ENCODE measurements at places on chromosomes 4 and X.

DNA sequence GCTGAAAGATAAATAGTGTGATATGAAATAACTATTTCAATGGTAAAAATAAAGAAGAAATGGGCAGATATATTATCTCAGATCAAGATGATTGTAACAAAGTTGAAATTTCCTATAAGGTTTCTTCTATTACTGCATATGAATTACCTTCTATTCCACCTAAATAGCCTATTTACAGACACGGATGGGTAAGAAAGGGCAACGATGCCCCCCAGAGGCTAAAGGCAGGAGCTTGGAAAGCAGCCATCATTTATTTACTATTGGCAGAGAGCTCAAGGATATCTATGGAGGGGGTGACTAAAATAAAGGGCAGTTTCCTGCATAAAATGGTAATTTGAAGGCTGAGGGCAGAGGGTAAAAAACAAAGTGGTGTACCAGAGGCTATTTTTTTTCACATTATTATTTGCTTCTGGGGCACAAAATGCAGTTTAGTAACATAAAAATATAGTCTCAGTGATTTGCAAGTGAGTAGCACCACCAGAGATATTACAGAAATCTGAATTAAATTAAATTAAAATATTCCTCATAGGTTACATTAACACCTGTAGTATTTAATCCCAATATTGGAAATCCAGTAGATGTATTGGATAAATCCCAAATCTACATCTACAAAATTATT, 123.1 kb downstream of the BTC start:
- peak; percentile 64 for DNase-seq

- no peak for DNase-seq
Observed at GRCh38 chr4:84024405-84024804, 474.7 kb downstream of the NKX6-1 start.

GRCh38 chr4:114043116-114043515, 63.7 kb upstream of the ARSJ start:
- no peak for DNase-seq

DNA sequence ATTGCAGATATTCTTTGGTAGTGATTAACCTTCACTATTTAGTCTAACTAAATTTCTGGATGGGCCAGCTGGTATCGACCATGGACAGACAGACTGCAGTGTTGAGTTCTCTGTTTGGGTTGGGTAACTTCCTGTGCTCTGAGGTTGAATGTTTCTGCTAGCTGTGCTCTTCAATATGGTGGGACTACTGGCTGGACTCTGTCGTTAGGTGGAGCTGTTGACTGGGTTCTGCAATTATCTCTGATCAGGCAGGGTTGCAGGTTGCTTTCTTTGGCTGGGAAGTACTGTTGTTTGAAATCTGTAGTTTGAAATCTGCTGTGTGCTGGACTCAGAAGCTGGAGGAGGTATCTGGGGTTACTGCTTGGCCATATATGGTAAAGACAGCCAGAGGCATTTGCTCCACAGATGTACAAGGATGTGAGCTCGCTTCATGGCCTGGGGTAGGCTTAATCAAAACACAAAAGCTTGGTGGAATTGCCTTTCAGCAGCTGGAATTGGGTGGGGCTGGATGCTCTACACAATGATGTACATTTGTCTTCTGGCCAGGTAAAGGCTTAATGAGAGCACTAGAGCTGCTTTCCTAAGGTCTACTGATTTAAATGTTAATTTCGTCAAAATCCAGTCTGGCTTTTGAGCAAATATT, 1472.0 kb downstream of the FAM133A start:
- no peak for DNase-seq

DNA sequence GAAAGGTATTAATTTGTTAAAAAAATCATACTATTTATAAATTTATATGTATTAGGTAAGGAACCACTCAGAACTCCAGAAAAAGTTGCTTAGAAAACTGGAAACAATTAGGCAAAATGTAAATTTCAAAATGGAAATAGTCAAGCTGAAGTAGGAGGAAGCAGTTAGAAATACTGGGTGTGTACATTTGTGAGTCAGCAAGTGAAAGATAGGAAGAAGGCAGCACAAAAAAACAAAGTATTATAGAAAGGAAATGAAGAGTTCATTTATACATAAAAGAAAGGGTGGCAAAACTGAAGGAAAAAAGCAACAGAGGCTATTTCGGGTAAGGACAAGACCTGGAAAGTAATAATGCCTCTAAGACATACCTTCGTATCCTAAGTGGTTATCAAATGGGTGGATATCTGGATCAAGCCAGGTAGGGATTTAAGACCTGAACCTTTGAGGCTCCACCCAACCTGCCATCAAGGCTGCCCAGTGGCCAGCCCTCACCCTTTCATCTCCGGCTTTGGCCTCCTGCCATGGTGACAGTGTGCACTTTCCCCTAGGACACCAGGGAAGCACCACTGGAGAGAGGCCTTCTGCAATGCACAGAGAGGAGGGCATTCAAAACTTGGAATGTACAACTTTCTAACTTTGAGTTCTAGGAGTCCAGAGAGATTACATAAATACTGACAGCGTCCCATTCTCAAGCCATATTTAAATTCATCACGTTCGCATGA, at the start of gene LRRC66:
Gene LRRC66 (minus strand): TSS at position 428 of the 722 bp plus-strand sequence. CDS start 2,750 bp downstream, outside the sequence.
- DNase-seq: no peak

DNA sequence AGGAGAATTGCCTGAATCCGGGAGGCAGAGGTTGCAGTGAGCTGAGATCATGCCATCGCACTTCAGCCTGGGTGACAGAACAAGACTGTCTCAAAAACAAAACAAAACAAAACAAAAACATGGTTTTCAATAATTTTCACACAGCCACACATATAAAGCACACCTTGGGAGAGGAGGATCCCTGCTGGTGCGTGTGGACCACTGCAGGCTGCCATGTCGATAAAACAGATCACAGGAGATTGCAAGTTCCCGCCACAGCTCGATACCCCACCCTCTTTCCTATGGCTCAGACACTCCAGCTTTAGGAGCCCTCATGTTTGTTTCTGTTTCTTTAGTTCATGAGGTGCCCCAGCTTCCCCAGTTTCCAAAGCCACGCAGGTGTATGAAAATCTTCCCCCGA, 31.3 kb upstream of the CLDN24 start:
- DNase-seq: no peak

GRCh38 chr4:2939383-2940243, 23.6 kb downstream of the NOP14 start:
- no peak for DNase-seq

- DNase-seq: no peak
Observed at GRCh38 chr4:148173397-148174017, 268.7 kb downstream of the NR3C2 start.

- DNase-seq: no peak
Observed at GRCh38 chr4:73698217-73698616, 42.2 kb upstream of the CXCL8 start.

GRCh38 chr4:7938609-7939376, 868 bp downstream of the AFAP1 start:
- DNase-seq: no peak

- DNase-seq: peak; percentile 42
Observed at GRCh38 chrX:50691820-50692219, 122.2 kb downstream of the SHROOM4 start.
